ENCODE measurements at places on chromosomes 3 and 15.

DNA sequence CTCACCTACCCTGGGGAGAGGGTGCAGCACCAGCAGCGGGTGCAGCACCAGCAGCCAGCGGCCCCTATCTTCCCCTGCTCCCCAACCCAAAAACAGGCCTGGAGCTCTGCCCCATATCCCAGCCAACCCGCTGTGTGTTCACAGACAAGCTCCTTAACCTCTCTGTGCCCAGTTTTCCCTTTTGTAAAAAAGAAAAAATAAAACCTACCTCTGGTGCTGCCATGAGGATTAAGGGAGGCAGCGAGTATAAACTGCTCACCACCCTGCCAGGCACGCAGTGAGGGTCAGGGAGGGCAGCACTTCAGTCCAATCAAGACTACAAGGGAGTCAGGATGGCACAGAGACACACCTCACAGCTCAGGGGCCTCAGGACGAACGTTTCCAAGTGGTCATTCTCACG lies 163.3 kb downstream of the NUP210 start:
- no peak for DNase-seq

GRCh38 chr3:51933471-51934138 lies 8.1 kb downstream of the RRP9 start:
- no peak for DNase-seq

- no peak for DNase-seq
Observed at GRCh38 chr3:54132685-54133084, 10.3 kb downstream of the CACNA2D3 start.

DNA sequence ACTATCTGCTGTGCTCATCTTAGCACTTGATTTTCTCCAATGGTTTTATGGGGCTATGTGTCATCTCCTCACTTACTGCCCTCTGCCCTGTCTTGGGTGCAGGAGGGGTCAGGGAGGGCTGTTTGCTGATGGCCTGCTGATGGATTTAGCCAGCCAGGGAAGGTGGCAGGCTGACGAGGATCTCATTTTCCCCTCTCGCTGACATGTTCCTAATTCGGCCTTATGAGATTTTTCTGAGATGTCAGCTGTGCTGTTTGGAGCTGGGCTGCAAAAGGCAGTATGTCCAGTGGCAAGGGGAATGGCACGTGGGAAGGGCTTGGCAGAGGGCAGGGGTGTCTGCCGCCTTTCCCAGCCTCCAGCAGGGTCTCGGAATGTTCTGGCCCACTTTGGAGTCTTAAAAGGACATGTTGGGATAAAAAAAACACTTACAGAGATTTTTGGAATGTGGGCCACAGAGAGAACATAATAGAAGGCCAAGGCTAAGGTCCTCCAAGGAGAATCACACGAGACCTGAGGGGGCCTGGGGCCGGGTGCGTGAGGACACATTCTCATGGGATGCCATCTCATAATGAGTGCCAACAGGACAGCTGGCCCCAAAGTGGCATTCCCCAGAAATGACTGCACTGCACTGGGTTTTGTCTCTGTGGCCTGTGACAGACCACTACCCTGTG lies 303.8 kb downstream of the TLE3 start:
- DNase-seq, result no peak

Data from esophagus squamous epithelium (tissue), 5 donors.